ENCODE measurements at places on chromosomes 4 and X.

GRCh38 chr4:181431661-181432060, 811.5 kb upstream of the TENM3 start:
- DNase-seq: no peak

DNA sequence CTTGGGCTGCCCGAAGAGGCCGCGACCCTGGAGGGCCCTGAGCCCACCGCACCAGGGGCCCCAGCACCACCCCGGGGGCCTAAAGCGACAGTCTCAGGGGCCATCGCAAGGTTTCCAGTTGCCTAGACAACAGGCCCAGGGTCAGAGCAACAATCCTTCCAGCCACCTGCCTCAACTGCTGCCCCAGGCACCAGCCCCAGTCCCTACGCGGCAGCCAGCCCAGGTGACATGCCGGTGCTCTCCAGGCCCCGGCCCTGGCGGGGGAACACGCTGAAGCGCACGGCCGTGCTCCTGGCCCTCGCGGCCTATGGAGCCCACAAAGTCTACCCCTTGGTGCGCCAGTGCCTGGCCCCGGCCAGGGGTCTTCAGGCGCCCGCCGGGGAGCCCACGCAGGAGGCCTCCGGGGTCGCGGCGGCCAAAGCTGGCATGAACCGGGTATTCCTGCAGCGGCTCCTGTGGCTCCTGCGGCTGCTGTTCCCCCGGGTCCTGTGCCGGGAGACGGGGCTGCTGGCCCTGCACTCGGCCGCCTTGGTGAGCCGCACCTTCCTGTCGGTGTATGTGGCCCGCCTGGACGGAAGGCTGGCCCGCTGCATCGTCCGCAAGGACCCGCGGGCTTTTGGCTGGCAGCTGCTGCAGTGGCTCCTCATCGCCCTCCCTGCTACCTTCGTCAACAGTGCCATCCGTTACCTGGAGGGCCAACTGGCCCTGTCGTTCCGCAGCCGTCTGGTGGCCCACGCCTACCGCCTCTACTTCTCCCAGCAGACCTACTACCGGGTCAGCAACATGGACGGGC, 579 bp downstream of the ABCD1 start:
- no peak for DNase-seq

- DNase-seq: no peak
Measured at GRCh38 chr4:137649711-137650450, 117.6 kb upstream of the PCDH18 start.

DNA sequence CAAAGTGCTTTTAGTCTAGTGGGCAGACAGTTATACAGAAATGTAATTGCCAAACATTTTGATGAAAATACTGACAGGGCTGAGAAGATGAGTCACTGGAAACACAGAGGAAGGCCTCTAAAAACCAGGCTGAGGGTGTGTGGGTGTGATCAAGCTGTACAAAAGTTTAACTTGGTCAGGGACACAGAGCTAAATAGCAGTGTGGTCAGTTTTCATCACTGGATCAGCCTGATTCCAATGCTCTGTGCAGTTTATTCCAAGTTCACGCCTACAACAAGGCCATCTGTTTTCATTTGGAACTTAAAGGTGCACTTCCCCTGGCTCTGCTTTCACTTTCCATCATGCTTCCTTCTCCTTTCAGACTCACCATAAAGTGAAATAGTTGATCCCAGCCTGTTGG, 10.6 kb downstream of the CENPVL3 start:
- no peak for DNase-seq

DNA sequence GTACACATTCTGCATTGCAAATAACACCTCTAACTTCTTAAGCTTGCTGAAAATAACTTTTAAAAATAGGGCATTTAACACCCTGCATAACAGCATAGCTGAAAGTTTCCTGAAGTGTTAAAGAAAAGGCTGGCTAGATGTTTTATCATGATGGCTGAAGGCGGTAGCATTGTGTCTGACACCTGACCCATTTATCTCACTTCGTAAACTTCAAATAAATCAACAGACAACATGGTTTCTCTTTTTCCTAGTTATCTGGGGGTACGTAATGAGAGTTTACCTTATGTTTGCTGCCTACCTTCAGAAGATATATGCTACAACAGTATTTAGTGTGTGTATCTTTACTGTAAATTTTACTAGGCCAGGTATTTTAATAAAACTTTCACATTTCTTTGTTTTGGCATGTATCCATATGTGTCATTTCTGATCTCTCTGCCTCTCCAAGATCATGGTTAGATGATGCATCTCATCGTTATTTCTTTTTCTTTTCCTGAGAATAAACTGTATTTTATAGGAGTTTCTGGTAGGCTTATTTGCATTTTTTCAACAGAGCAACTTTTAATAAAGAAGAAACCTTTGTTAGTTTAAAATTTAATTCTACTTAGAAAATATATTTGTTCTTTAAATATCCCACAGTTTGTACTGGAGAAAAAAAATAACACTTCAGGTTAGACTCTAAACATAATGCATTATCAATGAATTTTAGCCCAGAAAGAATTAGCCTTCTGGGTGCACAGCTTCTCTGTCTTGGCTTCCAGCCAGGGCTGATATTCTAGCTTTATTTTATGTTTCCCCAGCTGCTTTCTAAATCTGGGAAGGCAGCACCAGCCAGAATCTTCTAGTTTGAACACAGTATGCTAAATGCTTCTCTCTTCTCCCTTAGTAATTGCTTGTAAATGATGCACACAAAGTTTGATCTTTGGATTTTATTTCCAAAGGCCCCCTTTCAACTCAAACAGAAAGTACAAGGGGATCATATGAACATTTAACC, 2.9 kb downstream of the NDST4 start:
- no peak for DNase-seq

GRCh38 chr4:142354041-142354440, 492.1 kb downstream of the INPP4B start:
- no peak for DNase-seq

GRCh38 chr4:112234952-112235609, 3.5 kb downstream of the AP1AR start:
- DNase-seq: peak; percentile 80

DNA sequence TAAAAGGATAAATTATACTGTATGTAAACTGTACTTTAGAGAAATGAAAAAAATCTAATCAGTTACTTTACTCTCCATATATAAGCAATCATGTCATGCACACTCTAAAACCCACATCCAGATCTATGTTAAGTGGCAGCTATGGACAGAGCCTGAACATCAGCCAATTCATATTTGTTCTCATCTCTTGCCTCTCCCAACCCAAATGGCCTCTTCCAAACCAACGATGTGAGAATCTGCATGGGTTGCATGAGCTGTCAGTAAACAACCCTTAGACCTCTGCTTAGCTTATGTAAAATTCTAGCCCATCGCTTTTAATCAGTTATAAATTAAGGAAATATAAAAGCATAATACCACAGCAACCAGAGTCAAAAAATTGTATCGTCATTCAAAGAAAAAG, 288.7 kb upstream of the INTU start:
- DNase-seq: no peak

GRCh38 chr4:14871676-14872430, 130.4 kb upstream of the CPEB2 start:
- no peak for DNase-seq

DNA sequence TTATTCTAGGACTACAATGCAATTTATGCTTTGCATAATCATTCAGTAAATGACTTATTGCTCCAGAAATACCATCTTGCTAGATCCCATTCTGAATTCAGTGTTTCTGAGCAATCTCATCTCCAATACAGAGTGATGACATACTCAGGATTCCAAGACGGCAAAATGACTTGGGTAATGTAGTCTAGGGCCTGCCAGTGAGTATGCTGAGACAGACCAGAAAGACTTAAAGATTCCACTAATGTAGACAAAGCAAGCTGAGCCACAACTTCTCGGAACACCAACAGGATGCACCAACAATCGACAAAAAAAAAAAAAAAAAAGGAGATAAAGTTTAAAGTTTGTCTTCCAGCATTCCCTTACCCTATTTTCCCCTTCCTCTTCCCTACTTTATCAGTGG, 919 bp upstream of the SEC24B start:
- peak; percentile 31 for DNase-seq

GRCh38 chr4:2141762-2142451, 82.8 kb downstream of the NAT8L start:
- peak; percentile 29 for DNase-seq

DNA sequence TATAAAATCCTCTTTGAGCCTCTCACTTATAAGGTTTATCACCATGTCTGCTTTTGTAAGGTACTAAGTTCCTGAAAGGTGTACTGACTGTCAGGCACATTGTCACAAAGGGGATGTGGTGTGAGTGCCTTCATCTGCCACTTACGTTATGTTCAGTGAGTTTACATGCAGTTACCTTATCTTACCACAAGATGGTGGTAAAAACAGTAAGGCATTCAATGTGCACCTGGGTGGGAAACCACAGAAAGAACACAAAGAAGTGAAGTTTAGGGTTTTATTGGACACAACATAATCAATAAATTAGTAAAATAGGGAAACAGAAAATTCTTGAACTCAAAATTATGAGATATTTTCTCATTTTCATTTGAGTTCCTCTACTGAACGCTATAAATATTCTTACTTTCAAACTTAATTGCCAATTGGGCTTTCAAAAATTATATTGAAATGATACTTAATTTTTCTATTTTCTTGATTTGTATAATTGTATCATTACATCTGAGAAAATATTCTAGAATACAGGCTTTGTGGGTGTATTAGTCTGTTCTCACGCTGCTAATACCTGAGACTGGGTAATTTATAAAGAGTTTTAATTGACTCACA, 650.8 kb downstream of the PCDH7 start:
- peak; percentile 27 for DNase-seq

GRCh38 chrX:109508915-109509314, 27.0 kb upstream of the GUCY2F start:
- no peak for DNase-seq

All from G401 (cell line).